Temporal lobe (tissue), 4 donors: ENCODE measurements at places on chromosomes 1 and 21. TPM values are rescaled to one million over a fixed set of nuclear protein-coding genes. Genes with fewer than 3 reads are reported as not detected.

Gene IER5
- total RNA-seq, result 17.2 TPM

Gene RIMKLA
- 20.9 TPM for total RNA-seq

Gene ICOSLG
- 0.25 TPM for total RNA-seq

Gene EDN2
- total RNA-seq, result not detected

Gene CR1
- 0.25 TPM for total RNA-seq

Gene MKNK1
- total RNA-seq, result 8.9 TPM
